ENCODE measurements at places on chromosomes 12 and 14.

DNA sequence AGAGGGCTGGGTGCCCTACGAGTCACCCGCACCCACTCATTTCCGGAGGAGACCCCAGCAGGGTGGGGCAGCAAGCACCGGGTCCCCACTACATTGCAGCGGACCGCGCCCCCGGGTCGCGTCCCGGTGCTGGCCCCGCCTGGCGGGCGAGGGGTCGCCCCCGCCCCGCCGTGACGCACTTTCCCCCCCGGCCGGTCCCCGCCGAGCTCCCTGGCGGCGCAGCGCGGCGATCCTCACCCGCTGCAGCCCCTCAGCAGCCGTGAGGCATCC lies 106.1 kb downstream of the PRICKLE1 start:
- peak; percentile 73 for DNase-seq

DNA sequence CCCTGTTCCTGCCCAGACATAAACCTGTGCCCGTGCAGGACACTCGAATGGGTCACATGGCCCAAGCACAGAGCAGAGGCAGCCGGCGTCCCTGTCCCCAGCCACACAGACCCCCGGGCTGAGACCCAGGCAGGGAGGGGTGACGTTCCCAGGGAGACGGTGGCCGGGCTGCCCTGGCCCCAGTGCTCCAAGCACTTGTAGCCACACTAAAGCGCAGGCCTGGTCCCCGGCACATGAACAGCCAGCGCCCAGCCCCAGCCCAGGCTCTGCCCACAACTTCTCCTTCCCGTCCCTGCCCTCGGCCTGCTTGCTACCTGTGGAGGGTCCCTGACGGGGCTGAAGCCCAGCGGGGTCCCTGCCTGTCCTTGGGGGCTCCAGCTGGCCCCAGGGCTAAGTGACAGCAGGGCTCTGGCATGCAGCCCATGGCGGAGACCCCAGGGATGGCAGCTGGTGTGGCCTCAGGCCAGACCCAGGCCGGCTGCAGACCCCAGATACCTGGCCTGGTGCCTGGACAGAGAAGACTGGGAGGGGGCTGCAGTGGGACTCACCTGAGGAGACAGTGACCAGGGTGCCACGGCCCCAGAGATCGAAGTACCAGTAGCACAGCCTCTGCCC lies 338.4 kb downstream of the TMEM121 start:
- no peak for DNase-seq

GRCh38 chr12:105201299-105201698 lies 34.7 kb downstream of the APPL2 start:
- DNase-seq: no peak

GRCh38 chr12:1130571-1130970 lies 139.5 kb downstream of the ERC1 start:
- DNase-seq: no peak

GRCh38 chr12:10363914-10364814 lies 25.7 kb downstream of the KLRK1 start:
- peak; percentile 17 for DNase-seq

DNA sequence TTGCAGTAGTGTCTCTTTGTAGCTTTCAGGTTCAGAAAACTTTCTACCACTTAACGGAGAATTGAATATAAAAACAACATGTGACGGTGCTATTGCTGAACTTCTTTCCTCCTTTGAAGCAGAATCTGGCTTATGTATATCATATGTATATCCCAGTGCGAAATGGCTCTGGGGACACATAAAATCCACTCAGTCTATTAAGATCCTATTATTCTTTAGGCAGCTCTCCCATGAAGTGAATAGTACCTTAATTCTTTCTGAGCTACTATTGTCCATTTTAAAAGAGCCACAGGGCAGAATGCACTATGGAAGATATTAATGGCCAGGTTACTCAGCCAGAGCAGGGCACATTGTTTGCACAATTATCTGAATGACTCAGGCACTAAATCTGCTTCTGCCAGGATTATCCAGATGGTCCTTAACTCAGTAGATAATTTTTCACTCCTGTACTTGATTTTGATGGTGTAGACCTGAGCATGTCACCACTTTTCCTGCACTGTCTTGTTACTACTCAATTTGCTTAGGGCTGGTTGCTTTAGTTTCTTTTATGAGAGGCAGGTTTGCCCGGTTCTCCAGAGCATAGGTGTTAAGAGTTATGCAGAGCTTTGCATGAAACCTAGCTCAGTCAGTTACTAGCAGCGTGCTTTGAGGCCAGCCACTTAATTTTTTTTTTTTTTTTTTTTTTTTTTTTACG lies 5.5 kb downstream of the CNTN1 start:
- DNase-seq: no peak

GRCh38 chr14:77593501-77593961 lies 22.9 kb downstream of the SPTLC2 start:
- no peak for DNase-seq

DNA sequence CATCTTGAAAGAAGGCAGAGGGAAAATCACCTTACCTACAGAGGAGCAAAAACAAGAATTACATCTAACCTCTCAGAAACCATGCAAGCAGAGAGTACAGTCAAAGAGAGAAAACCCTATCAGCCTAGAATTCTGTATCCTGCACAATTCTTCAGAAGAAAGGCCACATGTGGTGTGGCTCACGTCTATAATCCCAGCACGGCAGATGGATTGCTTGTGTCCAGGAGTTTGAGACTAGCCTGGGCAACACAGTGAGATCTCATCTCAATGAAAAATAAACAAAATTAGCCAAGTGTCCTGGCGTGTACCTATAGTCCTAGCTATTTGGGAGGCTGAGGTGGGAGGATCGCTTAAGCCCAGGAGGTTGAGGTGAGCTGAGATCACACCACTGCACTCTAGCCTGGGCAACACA lies 48.2 kb downstream of the ATF7 start:
- DNase-seq: no peak

GRCh38 chr14:31968956-31969698 lies 108.0 kb upstream of the ARHGAP5 start:
- no peak for DNase-seq

- no peak for DNase-seq
Observed at GRCh38 chr12:57126061-57126460, 2.2 kb upstream of the LRP1 start.

- no peak for DNase-seq
Observed at GRCh38 chr12:66674495-66675122, 4.3 kb downstream of the GRIP1 start.

DNA sequence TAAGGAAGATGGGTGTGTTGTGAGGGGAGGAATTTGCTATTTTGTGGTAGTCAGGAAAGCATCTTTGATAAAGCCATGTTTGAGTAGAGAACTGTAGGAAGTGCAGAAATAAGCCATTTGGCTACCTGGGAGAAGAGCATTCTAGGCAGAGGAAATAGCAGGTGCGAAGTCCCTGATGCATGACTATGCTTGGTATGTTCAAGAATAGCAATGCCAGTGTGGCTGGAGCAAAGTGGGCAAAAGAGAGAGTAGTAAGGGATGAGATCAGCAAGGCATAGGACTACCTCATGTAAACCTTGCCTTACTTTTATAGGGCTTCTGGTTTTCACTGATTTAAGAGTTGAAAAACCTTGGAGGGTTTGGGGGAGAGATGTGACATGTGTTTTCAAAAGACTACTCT lies 365.5 kb upstream of the GARIN6 start:
- DNase-seq: no peak

- DNase-seq: no peak
Observed at GRCh38 chr14:106277503-106277902, 751.1 kb downstream of the TMEM121 start.

- no peak for DNase-seq
Observed at GRCh38 chr14:101823511-101824120, 62.1 kb downstream of the PPP2R5C start.

GRCh38 chr12:41943671-41944070 lies 201.0 kb downstream of the GXYLT1 start:
- DNase-seq: no peak

DNA sequence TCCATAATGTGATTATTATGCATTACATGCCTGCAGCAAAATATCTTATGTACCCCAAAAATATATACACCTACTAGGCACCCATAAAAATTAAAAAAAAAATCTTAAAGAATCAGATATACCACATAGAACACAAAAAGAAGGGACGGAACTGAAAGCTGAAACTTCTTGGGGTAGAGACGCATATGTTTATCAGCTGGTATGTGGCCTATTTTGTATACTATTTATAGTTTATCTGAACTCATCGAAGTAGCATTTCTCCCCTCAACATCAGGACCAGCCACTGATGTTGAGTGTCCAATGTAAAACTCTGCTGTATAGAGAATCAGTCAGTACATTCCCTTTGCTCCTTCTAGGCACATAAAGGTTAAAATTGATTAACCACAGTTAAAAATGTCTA lies 22.9 kb upstream of the SOS2 start:
- DNase-seq: no peak

- DNase-seq: no peak
Observed at GRCh38 chr14:90991690-90992443, 68.6 kb downstream of the RPS6KA5 start.

GRCh38 chr12:131074221-131075083 lies 120.7 kb downstream of the ADGRD1 start:
- DNase-seq: no peak

GRCh38 chr14:56055511-56055910 lies 62.7 kb upstream of the PELI2 start:
- DNase-seq: no peak

GRCh38 chr14:31703056-31703455 lies 141.9 kb downstream of the NUBPL start:
- no peak for DNase-seq

- DNase-seq: no peak
Observed at GRCh38 chr12:115351514-115352077, 667.6 kb upstream of the TBX3 start.

GRCh38 chr12:125888921-125889320 lies 823.7 kb downstream of the AACS start:
- DNase-seq: no peak

DNA sequence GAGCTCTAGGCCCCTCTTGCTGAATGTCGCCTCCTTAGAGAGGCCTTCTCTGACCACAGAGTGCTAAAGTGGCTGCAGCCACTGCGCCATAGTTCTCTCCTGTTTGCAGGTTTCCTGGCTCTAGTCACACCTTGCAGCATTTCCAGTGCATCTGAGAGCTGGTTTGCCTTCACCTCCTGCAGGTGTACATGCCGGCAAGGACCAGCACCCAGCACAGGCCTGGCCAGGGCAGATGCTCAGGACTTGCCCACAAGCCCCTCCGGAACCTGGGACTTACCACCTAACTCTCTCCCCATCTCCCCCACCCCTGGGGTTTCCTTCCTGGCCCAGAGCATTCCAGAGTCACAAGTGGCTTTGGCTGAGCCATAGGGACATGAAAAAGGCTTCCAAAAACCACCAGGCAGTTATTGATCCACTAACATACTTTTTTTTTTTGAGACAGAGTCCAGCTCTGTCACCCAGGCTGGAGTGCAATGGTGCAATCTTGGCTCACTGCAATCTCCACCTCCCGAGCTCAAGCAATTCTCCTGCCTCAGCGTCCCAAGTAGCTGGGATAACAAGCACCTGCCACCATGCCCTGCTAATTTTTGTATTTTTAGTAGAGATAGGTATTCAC lies 9.1 kb downstream of the ITPK1 start:
- DNase-seq: no peak

- no peak for DNase-seq
Observed at GRCh38 chr12:37733856-37734255, 582.7 kb upstream of the ALG10B start.

DNA sequence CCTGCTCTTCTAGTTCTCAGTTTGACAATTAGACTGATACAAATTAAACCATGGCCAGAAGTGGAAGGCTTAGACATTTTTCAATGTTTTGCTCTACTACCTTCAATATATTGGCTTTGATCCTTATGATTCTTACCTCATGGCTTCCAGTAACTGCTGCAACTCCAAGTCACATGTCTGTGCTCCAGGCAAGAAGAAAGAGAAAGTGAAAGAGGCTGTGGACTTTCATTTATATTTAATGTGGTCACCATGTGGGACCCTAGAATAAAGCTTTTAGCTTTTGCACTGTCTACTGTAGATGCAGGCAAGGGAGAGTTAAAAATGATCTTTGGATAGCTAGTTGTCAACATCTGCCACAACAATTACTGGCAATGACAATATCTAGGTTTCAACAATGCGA lies 214.3 kb upstream of the PDE3A start:
- DNase-seq: no peak

GRCh38 chr12:72586456-72586855 lies 314.3 kb downstream of the TRHDE start:
- no peak for DNase-seq

DNA sequence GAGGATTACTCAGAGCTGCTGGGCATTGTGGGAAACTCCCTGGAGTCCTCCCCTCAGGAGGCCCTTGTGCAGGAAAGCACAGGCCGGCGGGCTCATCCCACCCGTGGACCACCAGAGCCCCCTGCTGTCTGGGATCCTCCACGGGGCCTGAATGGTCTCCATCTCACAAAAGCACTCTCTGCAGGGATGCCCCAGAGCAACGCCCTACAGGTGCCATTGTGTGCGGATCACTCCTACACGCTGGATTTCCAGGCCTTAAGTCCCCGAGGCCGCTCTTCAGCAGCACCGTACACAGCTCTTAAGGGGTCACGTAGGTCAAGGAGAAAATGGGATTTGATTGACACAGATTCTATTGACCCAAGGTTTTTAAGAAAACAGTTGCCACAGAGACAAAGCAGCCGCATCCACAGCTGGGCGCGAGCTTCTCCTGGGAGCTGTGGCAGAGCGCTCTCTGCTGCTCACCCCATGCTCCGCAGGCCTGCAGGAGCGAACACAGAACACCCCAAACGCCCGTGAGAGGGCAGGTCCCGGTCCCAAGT lies 36.7 kb upstream of the RIMBP2 start:
- no peak for DNase-seq

- DNase-seq: no peak
Observed at GRCh38 chr12:26188641-26189040, 6.7 kb upstream of the SSPN start.

DNA sequence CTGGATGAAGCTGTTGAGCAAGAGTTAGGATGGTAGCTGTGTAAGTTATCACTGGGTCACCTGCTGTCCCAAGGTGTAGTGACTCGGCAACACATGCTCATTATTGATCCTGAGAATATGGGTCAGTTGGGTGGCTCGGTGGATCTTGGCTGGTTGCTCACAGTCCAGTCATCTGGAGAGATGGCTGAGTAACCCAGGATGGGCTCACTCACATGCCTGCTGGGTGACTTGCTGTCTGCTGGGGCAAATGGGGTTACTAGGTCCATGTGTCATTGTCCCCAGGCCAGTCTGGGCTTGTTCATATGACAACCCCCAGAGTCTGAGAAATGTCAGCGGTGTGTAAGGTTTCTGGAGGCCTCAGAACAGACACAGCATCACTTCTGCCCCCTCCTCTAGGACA lies 69.5 kb downstream of the SLC15A4 start:
- no peak for DNase-seq

GRCh38 chr14:73269729-73270531 lies 32.6 kb downstream of the PAPLN start:
- DNase-seq: peak; percentile 53

GRCh38 chr14:21037156-21037555 lies 2.5 kb upstream of the RNASE13 start:
- no peak for DNase-seq

DNA sequence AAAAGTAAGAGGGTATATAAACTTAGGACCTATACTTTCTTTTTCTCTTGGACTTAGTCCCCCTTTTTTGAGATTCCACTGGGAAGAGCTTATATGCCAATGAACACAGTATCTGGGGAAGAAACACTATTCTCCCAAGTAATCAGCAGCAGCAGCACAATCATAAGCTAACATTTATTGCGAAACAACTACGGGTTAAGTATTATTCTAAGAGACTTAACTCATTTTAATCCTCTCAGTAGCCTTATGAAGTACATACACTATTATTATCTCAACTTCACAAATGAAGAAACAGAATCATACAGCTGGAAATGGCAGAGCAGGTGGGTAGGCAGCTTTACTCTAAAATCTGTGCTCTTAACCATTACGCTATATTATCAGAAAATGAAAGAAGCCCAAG lies 27.9 kb downstream of the BAZ2A start:
- DNase-seq: no peak

- DNase-seq: no peak
Observed at GRCh38 chr12:48934312-48934706, 9.0 kb upstream of the FKBP11 start.

Measured in AG08396 (cell line).